Aorta (tissue), 5 donors: ENCODE measurements at places on chromosomes 12 and 14.

GRCh38 chr12:75870878-75871277 is 160.7 kb downstream of the PHLDA1 start:
- DNase-seq = no peak

- no peak for DNase-seq
These were observed 15.4 kb upstream of the HIGD1C start for GRCh38 chr12:50936821-50937530.

DNA sequence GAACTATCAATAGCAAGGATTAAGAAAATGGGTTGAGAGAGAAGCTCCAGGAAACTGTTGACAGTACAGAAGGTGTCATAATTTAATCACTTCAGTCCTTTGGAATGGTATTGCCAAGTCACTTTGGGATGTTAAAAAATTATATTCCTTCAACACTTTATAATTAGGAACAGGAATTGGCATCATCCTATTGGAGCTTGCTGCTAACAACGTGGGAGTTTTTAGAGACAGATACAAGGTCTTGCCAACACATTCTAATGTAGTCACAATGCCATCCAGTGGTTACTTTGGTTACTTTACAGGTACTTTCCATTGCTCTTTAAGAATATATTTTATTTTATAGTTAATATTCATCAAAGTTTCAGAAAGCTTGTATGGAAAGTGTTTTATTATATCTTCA is 310.1 kb downstream of the SYT1 start:
- DNase-seq = no peak

DNA sequence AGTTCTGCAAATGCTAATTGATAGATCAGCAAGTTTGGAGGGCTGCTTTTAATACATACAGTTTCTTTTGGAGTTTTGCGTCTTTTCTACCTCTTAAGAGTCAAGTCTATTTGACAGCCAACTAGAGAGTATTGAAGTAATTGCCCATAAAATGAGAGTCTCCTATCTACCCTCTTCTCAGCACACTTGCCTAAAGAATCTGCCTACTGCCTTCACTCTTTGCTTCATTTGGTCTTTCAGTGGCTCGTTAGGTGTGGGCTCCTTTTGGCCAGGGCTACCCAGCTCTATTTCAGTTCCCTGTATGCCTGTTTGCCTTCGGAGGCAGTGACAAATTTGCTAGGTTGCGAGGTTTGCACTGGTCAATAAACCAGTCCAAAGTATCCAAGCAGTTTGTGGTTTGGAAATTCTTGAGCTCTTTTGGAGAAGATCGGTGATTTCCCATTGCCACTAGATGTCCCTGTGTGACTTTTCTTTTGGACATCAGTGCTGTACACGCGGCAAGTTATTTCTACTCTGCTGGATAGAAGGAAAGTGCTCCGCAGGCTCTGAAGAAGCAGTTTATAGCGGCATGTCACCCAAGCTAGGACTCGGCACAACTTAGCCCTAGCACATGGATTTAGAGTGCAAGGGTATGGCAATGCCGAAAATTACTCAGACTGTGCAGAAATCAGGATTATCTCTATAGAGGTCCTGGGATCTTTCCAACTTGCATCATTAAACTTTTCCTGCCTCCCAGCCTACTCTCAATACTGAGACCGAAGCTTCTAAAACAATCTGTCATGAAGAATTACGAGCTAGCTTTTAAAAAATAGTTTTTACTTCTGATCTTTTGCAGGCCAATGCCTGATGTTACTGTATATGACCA is 38.6 kb downstream of the MGST1 start:
- no peak for DNase-seq

DNA sequence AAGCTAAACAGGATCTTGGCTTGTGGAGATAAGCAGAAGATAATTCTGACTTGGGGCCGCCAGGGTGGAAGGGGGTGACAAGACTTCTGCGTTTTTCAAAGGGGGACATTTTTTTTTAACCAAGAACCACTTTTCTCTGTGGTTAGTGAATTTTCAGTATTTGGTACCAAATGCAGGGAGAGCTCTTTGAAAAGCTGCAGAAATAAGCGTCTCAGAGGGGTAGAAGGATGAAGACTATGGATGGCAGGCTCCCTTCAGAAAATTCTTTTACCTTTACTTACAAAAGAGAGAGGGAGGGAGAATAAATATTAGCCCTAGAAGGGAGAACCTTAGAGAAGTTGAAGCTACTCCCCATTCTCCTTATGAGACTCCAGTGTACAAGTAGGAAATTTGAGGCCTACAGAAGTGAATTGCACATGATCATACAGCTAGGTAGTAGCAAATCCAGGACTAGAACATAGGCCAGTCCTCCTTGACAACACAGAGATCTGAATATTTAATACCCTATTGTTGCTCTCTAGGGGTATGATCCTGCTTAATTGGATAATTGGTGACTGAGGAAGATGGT is 840 bp downstream of the MRPL52 start:
- no peak for DNase-seq

- no peak for DNase-seq
These were observed 4.7 kb downstream of the ANGEL1 start for GRCh38 chr14:76808011-76808410.

DNA sequence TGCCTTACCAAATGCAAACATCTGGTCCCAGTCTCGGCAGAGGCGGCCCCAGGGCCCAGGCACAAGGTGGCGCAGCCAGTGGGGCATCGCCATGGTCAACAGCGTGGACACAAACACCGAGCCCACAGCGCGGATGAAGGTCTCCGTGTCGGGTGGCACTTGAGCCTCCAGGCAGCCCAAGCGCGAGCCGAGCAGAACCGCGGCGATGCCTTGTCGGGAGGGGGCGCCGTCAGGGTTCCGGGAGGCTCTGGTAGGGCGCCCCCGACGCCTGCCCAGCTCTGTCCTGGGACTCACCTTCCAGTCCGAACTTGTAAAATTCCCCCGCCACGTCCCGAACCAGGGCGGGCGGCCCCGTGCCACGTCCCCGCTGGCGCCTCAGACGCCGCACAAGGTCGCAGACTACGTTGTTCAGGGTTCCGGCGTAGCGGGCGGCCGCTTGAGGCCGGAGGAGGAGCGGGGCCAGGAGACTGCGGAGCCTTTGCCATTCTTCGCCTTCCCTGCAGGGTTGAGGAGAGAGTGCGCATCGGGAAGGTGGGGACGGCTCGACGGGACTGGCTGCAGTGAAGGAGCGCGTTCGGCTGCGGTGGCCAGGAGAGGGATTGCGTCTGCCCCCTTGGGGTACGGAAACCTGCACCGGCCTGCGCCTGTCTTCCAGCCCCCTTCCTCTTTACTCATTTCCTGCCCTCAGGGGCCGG is 1.7 kb downstream of the CYP27B1 start:
- DNase-seq = peak; percentile 70

GRCh38 chr12:109934026-109934425 is 34.0 kb downstream of the TCHP start:
- no peak for DNase-seq

DNA sequence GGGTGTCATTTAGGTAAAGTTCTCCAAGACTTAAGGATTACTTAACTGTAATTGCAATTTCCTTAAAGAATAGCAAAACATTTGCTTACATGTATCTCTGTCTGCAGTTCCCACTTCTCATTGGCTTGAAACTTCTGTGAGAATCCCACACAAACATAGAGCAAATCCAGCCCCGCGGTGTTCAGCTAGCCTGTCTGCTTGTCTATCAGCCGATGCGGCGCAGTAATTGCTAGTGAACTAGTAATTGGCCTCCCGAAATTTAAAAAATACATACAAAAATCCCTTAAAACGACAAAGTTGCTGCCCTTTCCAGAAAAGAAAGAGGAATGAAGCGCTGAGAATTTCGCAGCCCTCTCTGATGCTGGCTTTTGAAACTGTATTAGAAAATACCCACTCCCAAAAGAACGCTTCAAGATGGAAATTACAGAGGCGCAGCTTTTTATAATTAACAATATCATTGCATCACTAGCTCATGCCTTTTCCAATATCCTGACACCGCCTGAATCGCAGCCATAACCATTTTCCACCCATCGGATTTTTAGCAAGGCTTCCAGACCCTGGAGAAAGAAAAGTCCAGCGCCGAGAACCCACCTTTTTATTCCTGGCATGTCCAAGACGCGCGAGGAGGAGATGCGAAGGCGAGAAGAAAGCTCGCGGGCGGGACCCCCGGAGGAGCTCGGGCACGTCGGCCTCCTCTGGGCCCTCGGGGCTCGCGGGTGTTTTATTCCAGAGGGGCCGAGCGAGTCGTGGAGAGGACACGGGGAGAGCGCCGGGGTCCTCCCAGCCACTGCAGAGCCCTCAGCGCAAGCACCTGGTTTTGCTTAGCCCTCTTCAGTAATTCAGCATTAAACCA is 646 bp downstream of the FBLN5 start:
- DNase-seq = no peak

- DNase-seq = no peak
These were observed 32.2 kb downstream of the FGD6 start for GRCh38 chr12:95185072-95185471.

DNA sequence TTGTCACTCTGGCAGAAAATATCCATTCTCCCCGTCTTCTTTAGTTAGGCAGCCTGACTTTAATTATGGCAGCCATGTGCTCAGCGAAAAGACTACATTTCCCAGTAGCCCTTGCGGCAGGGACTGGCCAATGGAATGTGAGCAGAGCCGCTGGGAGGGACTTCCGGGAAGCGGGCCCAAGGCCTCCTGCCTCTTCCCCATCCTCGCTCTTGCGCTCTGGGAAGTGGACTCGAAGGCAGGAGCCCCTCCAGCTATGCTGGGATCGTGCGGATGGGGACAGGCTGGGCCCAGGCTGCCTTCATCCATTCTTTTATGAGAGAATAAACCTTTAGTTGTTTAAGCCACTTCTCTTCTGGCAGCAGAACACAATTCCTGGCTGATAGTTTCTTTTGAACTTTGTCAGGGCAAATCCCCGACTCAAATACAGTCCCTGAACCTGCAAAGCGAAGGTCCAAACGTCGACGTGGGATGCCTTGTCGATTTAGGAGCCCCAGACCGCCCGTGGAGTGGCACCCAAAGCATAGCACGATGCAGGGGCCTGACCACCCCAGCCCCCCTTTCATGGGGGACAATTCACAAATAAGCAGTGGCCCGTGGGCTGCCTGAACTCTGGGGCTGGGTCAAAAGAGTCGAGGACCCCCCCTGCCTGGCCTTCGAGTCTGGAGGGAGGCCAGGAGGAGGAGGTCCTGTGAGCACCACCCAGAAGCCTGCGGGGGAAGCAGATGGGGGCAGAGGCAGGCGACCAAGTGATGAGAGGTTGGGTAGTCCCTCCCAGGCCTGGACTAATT is 15.6 kb upstream of the LRTM2 start:
- peak; percentile 92 for DNase-seq

GRCh38 chr14:76109087-76109880 is 42.4 kb upstream of the GPATCH2L start:
- no peak for DNase-seq

DNA sequence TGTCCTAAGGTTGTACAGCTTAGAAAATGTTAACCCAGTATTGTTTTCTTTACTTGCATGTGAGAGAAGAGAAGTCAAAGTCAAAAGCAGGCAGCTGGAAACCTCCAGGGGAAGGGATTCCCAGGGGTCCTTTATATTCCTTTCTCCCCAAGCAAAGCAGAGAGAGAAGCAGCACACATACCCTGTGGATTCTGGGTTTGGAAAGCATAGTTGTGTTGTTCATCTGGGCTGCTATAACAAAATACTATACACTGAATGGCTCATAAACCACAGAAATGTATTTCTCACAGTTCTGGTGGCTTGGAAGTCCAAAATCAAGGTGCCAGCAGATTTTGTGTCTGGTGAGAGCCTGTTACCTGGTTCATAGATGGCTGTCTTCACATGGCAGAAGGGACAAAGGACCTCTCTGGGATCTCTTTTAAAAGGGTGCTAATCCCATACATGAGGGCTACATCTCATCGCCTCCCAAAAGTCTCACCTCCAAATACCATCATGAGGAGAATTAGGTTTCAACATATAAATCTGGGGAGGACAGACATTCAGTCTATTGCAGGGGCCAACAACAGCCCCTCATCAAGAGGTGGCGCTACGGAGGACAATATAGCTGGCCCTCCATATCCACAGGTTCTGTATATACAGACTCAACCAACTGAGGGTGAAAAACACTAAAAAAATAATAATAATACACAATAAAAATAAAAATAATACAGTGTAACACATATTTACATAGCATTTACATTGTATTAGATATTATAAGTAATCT is 19.3 kb upstream of the PCNX1 start:
- no peak for DNase-seq

- DNase-seq = no peak
These were observed 6.4 kb downstream of the GAS2L3 start for GRCh38 chr12:100579844-100580243.

- DNase-seq = peak; percentile 1
These were observed 4.3 kb upstream of the KRT81 start for GRCh38 chr12:52295663-52296062.

GRCh38 chr12:53550595-53550994 is 43.3 kb upstream of the NPFF start:
- DNase-seq = no peak

DNA sequence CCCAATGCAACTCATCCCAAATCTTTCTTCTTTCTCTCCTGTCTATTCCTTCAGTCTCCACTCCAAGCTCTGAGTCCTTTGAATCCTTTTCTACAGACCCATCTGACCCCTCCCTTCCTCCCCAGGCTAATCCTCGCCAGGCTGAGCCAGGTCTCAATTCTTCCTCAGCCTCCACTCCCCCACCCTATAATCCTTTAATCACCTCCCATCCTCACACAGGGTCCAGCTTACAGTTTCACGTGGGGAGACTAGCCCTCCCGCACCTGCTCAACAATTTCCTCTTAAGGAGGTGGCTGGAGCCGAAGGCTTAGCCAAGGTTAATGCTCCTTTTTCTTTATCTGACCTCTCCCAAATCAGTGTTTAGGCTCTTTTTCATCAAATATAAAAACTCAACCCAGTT is 63.8 kb downstream of the MOK start:
- DNase-seq = peak; percentile 7

GRCh38 chr14:88614218-88614907 is 51.5 kb downstream of the ZC3H14 start:
- DNase-seq = no peak

GRCh38 chr12:103028881-103029639 is 71.6 kb downstream of the ASCL1 start:
- DNase-seq = no peak

DNA sequence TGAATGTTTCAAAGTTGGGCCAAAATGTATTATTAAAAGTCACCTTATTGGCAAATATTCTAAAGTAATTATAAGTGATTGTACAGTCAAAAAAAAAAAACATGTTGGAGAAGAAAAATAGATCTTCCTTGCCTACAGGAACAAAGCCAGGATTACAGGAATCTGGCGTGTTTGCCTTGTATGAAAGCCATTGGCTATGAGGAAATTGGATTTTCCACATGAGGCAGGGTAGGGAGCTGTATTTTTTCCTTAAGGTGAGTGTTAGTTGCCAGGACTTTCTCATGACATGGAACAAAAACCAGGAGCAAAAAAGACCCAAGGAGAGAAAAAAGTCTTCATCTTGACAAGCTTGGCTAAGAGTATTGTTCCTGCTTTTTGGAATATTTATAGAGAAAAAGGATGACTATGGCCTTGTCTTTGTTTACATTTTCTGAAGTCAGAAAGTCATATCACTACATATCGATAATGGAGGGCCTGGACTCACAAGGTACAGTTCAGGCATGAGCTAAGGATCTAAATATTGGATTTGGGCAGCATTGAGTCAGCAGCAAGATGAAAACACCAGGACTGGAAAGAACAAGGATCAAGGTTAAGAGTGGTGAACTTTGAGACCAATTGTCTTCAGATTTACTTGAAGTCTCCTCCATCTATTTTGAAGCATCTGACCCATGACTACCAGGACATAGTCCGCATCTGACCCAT is 68.4 kb upstream of the FLRT2 start:
- DNase-seq = no peak

GRCh38 chr12:98402091-98402490 is 113.3 kb upstream of the TMPO start:
- no peak for DNase-seq

- DNase-seq = no peak
These were observed 557.3 kb upstream of the MIS18BP1 start for GRCh38 chr14:45810152-45810872.

GRCh38 chr12:10612984-10613348 is 443 bp downstream of the MAGOHB start:
- DNase-seq = no peak
